Aorta (tissue), 5 donors: ENCODE measurements at places on chromosomes 1 and 21. TPM values are rescaled to one million over a fixed set of nuclear protein-coding genes. Genes with fewer than 3 reads are reported as not detected.

DNA sequence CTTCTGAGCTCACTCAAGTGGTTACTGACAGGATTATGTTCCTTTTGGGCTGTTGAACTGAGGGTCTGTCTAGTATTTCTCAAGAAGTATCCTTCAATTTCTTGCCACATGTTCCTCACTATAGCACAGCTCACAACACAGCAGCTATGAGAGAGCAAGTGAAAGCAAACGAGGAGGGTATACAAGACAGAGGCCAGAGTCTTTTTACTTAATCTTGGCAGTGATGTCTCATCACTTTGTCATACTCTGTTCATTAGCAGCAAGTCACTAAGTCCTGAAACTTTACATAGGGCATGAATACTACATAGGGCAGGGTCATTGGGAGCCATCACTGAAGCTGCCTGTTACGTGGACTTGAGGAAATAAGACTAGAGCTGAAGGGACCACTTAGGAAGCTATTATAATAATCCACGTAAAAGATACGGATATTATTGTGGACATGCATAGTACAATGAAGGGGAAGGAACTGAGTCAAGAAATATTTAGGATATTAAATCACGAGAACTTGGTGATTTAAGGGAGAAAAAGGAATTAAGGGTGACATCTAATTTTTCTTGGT is 63.7 kb downstream of the SLC30A7 start:
- no peaks in the 10 kb centered on the region for H3K36me3 ChIP-seq
- no peak for DNase-seq
- no peak overlapping the region for H3K4me3 ChIP-seq
- H3K4me1 ChIP-seq: no peaks in the 10 kb centered on the region
- no peak overlapping the region for H3K27ac ChIP-seq

GRCh38 chr1:118204105-118204504 is 19.1 kb upstream of the SPAG17 start:
- DNase-seq: no peak
- no peak overlapping the region for H3K4me3 ChIP-seq
- H3K36me3 ChIP-seq: no peaks in the 10 kb centered on the region
- peaks cover 2% of the 10 kb centered on the region for H3K27me3 ChIP-seq
- no peak overlapping the region for H3K27ac ChIP-seq

DNA sequence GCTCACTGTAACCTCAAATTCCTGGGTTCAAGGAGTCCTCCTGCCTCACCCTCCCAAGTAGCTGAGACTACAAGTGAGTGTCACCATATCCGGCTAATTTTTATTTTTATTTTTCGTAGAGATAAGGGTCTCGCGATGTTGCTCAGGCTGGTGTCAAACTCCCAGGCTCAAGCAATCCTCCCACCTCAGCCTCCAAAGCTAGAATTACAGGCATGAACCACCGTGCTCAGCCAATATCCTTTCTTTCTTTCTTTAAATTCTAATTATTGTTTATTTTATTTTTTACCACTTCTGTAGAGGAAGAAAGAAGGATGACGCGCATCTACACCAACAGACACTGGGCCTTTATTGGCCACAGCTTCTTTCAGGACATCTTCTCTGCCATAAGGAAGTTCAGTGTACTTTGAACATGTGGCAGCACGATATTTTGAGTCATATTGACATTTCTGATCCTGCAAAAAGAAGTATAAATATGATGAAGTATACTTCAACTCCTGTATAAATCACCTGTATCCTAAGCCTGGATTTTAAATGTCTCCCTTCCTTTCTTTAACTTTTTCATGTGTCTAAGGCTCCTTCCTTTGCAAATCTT is 15.8 kb downstream of the CTSS start:
- no peak overlapping the region for H3K4me3 ChIP-seq
- H3K4me1 ChIP-seq: no peaks in the 10 kb centered on the region
- no peak overlapping the region for H3K27ac ChIP-seq
- H3K36me3 ChIP-seq: no peaks in the 10 kb centered on the region

- no peaks in the 10 kb centered on the region for H3K4me1 ChIP-seq
- no peak overlapping the region for H3K4me3 ChIP-seq
- no peaks in the 10 kb centered on the region for H3K27me3 ChIP-seq
- H3K36me3 ChIP-seq: no peaks in the 10 kb centered on the region
- H3K27ac ChIP-seq: no peak overlapping the region
- no peak for DNase-seq
These were observed 129.7 kb upstream of the RUNX1 start for GRCh38 chr21:35178827-35179226.

GRCh38 chr1:37705399-37705798 is 13.1 kb downstream of the CDCA8 start:
- H3K4me3 ChIP-seq: no peak overlapping the region
- H3K27ac ChIP-seq: no peak overlapping the region
- H3K27me3 ChIP-seq: no peaks in the 10 kb centered on the region
- H3K4me1 ChIP-seq: no peaks in the 10 kb centered on the region
- no peaks in the 10 kb centered on the region for H3K36me3 ChIP-seq

SPRR1A gene
- total RNA-seq: not detected

FMO5 gene
- total RNA-seq: 5.8 TPM

SPRR5 gene
- total RNA-seq: not detected

MROH9 gene
- 0.10 TPM for total RNA-seq

TCP10L gene
- total RNA-seq: 1.4 TPM
